ENCODE measurements at places on chromosomes 3 and 15.

GRCh38 chr15:70271422-70272088 is 173.8 kb upstream of the TLE3 start:
- no peaks in the 10 kb centered on the region for H3K36me3 ChIP-seq
- H3K27ac ChIP-seq, result no peak overlapping the region
- DNase-seq, result no peak

GRCh38 chr3:24529210-24529609 is 34.6 kb upstream of the THRB start:
- H3K36me3 ChIP-seq, result no peaks in the 10 kb centered on the region
- H3K4me1 ChIP-seq, result no peaks in the 10 kb centered on the region
- no peak overlapping the region for H3K27ac ChIP-seq
- no peak overlapping the region for H3K4me3 ChIP-seq
- H3K27me3 ChIP-seq, result no peaks in the 10 kb centered on the region

DNA sequence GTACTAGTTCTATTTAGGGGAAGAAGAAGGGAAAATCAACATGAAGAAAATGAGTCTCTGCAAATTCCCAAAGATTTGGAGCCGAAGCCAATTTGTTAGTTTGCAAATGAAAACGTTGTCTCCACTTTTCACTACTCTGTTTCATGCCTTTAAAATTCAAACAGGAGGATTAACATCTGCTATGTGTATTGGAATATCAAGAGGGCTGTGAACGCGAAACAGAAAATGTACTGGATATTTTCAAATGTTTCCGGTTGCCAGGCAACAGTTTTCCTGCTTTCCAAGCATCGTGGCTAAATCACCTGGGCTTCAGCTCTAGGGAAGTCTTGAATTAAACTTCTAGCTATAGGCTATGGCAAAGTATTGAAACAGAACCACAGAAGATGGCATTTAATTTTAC is 172.8 kb downstream of the KCNMB2 start:
- DNase-seq, result peak; percentile 24
- H3K4me1 ChIP-seq, result no peaks in the 10 kb centered on the region
- H3K27me3 ChIP-seq, result no peaks in the 10 kb centered on the region
- H3K4me3 ChIP-seq, result no peak overlapping the region
- no peak overlapping the region for H3K27ac ChIP-seq

- H3K4me3 ChIP-seq, result no peak overlapping the region
- no peak overlapping the region for H3K27ac ChIP-seq
- no peaks in the 10 kb centered on the region for H3K36me3 ChIP-seq
- no peaks in the 10 kb centered on the region for H3K4me1 ChIP-seq
- no peaks in the 10 kb centered on the region for H3K27me3 ChIP-seq
Measured at GRCh38 chr3:106819440-106819839, 557.8 kb upstream of the CCDC54 start.

DNA sequence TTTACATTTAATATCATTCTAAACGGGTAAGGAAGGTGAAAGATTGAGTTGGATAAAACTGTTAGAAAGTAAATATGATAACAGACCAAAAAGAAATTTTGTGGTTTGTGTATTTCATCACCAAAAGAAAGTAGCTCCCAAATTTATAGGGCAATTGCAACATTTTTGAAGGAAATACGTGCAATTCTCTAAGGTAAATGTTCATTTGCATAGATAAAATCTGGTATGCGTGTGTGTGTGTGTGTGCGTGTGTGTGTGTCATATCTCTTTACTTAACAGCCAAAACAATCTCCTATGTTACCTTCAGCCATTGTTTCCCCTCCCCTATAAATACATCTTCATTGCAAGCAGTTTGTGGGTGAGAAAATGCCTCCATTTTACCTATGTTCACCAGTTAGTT is 208.4 kb downstream of the TNIK start:
- H3K27ac ChIP-seq, result no peak overlapping the region
- no peaks in the 10 kb centered on the region for H3K27me3 ChIP-seq
- no peak overlapping the region for H3K4me3 ChIP-seq
- no peaks in the 10 kb centered on the region for H3K4me1 ChIP-seq

GRCh38 chr3:64048631-64049061 is 25.4 kb upstream of the PSMD6 start:
- no peak for DNase-seq
- H3K4me1 ChIP-seq, result no peaks in the 10 kb centered on the region
- no peaks in the 10 kb centered on the region for H3K36me3 ChIP-seq
- no peak overlapping the region for H3K27ac ChIP-seq
- H3K4me3 ChIP-seq, result no peak overlapping the region
- no peaks in the 10 kb centered on the region for H3K27me3 ChIP-seq

DNA sequence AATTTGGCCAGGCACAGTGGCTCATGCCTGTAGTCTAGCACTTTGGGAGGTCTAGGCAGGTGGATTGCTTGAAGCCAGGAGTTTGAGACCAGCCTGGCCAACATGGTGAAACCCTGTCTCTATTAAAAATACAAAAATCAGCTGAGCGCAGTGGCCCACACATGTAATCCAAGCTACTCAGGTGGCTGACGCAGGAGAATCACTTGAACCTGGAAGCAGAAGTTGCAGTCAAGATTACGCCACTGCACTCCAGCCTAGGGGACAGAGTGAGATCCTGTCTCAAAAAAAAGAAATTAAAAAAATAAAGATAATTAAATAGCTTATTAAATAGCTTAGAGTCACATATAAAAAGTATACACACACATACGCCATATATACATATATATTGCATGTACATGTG is 3.7 kb upstream of the TIPARP start:
- H3K4me3 ChIP-seq, result no peak overlapping the region
- H3K27me3 ChIP-seq, result no peaks in the 10 kb centered on the region
- no peak for DNase-seq
- no peaks in the 10 kb centered on the region for H3K36me3 ChIP-seq
- H3K27ac ChIP-seq, result no peak overlapping the region

- no peak overlapping the region for H3K27ac ChIP-seq
- H3K4me3 ChIP-seq, result no peak overlapping the region
- no peak for DNase-seq
- H3K27me3 ChIP-seq, result no peaks in the 10 kb centered on the region
- H3K36me3 ChIP-seq, result no peaks in the 10 kb centered on the region
- no peaks in the 10 kb centered on the region for H3K4me1 ChIP-seq
Measured at GRCh38 chr3:37610529-37610928, 251.2 kb upstream of the CTDSPL start.

DNA sequence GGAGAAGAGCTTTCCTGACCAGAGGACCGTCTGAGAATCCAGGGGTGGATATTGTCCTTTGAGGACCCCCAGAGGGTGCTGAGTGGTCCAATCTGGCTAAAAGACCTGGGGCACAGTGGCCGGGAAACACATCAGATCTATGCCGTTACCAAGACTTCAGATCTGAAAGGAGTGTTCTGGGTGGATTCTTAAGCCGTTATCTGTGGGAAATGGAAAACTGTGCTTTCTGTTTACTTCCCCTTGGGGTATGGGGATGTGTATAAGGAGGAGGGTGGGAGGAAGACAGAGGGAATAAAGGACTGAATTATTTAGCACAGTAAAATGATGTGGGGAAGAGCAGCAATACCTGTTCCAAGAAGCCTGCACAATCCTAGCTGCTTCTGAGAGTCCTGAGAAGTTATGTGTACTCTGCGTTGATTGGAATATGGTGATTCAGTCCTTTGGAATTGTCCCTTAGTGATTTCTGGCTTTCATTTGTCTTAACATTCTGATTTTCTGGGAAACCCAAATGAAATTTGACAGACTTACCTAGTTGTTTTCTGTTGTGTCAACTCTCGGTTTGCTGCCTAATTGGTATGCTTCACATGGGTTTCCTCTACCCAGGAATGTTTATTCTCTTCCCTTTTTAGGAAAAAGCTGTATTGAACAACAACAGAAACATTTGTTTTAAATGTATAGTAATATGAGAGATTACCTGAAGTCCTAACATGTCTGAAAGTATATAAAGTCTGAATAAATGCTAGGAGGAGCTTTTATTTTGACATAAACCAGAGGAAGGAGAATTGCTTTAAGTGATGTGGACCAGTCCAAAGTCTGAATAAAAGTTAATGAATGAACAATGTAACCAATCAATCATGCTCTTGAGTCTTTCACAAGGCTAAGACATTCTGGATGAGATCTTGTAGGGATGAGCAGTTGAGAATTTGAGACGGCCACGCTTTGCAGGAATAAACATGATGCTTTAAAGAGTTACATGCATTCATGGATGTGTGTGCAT is 427.1 kb upstream of the C2CD4B start:
- H3K4me3 ChIP-seq, result no peak overlapping the region
- H3K36me3 ChIP-seq, result no peaks in the 10 kb centered on the region
- H3K4me1 ChIP-seq, result no peaks in the 10 kb centered on the region
- no peaks in the 10 kb centered on the region for H3K27me3 ChIP-seq
- DNase-seq, result no peak
